Adrenal gland (tissue), 19 donors: ENCODE measurements at places on chromosomes 12 and 14. TPM values are rescaled to one million over a fixed set of nuclear protein-coding genes. Genes with fewer than 3 reads are reported as not detected.
A peak's percentile ranks its signal among the peaks of the same experiment; 100 is the strongest.

The PIANP gene
- 0.96 TPM for total RNA-seq

- no peaks in the 10 kb centered on the region for H3K27me3 ChIP-seq
These were observed 27.6 kb downstream of the PMCH start for GRCh38 chr12:102169922-102170621.

The TCL1A gene
- not detected for total RNA-seq

- H3K36me3 ChIP-seq, result no peaks in the 10 kb centered on the region
- H3K4me1 ChIP-seq, result no peaks in the 10 kb centered on the region
- H3K27ac ChIP-seq, result no peak overlapping the region
- DNase-seq, result no peak
These were observed 283.3 kb downstream of the RPL10L start for GRCh38 chr14:46368275-46368674.

DNA sequence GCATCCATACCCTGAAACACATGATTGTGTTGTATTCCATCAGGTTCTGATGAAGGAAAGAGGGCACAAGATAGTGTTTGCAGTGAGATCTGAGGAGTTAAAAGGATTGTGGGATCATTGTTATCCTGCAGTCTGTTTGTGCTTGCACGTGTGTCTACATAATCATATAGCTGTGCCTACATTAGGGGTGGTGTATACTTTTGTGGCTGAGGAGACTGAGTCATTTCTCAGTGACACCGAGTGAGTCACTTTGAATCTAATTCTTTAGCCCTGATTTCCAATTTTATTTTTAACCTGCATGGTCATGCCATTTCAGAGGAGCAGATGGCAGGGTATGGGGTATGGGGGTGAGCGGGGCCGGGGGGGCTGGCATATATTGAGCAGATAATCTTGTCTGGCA is 133.2 kb downstream of the ANO4 start:
- no peak overlapping the region for H3K4me3 ChIP-seq
- H3K4me1 ChIP-seq, result no peaks in the 10 kb centered on the region
- no peaks in the 10 kb centered on the region for H3K27me3 ChIP-seq
- DNase-seq, result no peak
- no peak overlapping the region for H3K27ac ChIP-seq

DNA sequence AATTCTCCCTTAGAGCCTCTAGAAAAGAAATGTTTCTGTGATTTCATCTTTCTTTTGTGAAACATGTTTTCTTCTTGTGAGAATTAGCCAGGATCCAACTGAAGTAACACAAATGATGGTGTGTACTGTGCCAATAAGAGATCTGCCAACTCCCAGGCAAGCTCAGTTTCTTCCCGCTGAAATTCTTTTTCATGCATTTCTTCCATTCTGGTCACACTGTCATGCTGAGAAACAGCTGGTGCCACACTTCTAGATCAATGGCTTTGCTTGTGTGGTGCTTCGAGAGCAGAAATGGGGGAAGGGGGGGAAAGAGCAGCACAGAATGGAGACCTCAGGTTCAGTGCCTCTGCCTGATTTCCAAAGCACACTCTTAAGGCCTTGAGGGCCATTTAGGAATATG is 41.4 kb upstream of the FGF6 start:
- H3K27ac ChIP-seq, result no peak overlapping the region
- DNase-seq, result no peak
- H3K4me1 ChIP-seq, result no peaks in the 10 kb centered on the region
- no peaks in the 10 kb centered on the region for H3K27me3 ChIP-seq
- no peak overlapping the region for H3K4me3 ChIP-seq
- H3K36me3 ChIP-seq, result no peaks in the 10 kb centered on the region

The INHBE gene
- not detected for total RNA-seq

DNA sequence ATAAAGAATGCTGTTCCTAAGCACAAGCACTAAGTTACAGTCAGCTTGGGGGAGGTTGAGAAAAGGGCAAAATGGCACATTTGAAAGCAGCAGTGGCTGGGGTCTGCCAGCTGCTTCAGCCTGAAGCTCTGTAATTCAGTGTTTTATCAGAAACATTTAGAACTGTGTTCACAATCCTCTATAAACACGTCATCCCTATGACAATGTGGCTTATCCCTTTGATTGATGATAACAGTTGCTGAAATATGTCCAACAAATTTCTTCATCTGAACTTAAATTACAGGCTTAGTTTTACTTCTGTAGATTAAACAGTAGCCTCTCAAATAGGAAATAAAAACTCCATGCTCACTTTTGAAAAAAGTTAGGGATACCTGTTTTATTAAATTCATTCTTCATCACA is 108.8 kb downstream of the VEZT start:
- H3K27me3 ChIP-seq, result no peaks in the 10 kb centered on the region
- H3K4me1 ChIP-seq, result no peaks in the 10 kb centered on the region
- DNase-seq, result no peak
- no peaks in the 10 kb centered on the region for H3K36me3 ChIP-seq
- H3K27ac ChIP-seq, result peak overlapping the region; percentile 26

GRCh38 chr12:117300174-117300573 is 61.3 kb downstream of the NOS1 start:
- H3K4me1 ChIP-seq, result no peaks in the 10 kb centered on the region
- H3K27me3 ChIP-seq, result no peaks in the 10 kb centered on the region
- H3K4me3 ChIP-seq, result no peak overlapping the region

DNA sequence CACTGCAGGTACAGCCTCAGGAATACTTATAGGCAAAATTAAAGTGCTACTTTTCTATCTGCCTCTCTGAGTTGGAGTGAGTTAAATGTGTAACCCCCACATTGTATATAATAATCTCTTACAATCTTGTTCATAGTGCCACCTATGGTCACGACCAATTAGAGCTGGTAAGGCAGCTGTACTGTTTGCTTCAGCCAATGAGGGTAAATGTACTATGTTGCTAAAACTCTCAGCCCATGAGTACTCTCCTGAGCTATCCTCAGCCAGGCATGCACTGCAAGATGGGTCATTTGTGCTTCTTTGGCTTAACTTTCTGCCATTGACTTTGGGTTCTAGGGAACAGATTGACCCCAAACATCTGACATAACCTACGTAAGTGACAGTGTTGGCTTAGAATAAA is 15.0 kb upstream of the MDM2 start:
- no peak overlapping the region for H3K4me3 ChIP-seq
- peaks cover 10% of the 10 kb centered on the region for H3K4me1 ChIP-seq
- DNase-seq, result no peak
- H3K36me3 ChIP-seq, result no peaks in the 10 kb centered on the region
- no peaks in the 10 kb centered on the region for H3K27me3 ChIP-seq
- no peak overlapping the region for H3K27ac ChIP-seq

GRCh38 chr12:107094183-107094448 is 767 bp upstream of the CRY1 start:
- H3K4me1 ChIP-seq, result peaks cover 20% of the 10 kb centered on the region
- no peak for DNase-seq
- H3K4me3 ChIP-seq, result peak overlapping the region; percentile 71
- no peaks in the 10 kb centered on the region for H3K27me3 ChIP-seq

The GRIP1 gene
- 2.3 TPM for total RNA-seq

- H3K27me3 ChIP-seq, result no peaks in the 10 kb centered on the region
- H3K4me1 ChIP-seq, result peaks cover 29% of the 10 kb centered on the region
- no peak overlapping the region for H3K4me3 ChIP-seq
- H3K27ac ChIP-seq, result no peak overlapping the region
- DNase-seq, result peak; percentile 52
These were observed 2.2 kb upstream of the EML1 start for GRCh38 chr14:99790978-99791376.

- no peak overlapping the region for H3K27ac ChIP-seq
- no peaks in the 10 kb centered on the region for H3K36me3 ChIP-seq
- no peaks in the 10 kb centered on the region for H3K4me1 ChIP-seq
- no peaks in the 10 kb centered on the region for H3K27me3 ChIP-seq
- no peak overlapping the region for H3K4me3 ChIP-seq
These were observed 76.2 kb downstream of the PRKD1 start for GRCh38 chr14:29851397-29851796.

DNA sequence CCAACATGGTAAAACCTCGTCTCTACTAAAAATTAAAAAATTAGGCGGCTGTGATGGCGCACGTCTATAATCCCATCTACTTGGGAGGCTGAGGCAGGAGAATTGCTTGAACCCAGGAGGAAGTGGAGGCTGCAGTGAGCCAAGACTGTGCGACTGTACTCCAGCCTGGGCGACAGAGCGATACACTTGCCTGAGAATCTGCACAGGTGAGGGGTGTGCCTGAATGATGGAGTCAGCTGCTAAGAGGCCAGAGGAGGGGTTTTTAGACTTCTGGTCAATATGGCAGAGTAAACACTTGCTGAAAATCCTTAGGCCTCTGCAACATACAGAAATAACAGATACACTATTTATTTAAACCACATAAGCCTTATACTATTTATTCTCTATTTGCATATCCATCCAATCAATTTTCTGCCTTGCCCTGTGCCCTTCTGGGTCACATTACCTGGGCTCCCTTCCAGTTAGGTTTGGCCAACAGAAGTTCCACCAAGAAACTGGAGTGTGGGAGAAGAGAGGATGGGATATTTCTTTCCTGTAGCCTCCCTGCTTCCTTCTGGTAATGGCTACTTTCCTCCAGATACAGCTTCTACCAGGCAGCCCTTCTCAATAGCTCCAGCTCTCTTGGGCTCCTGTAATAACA is 117.6 kb downstream of the EFCAB11 start:
- H3K27ac ChIP-seq, result no peak overlapping the region
- DNase-seq, result no peak
- H3K36me3 ChIP-seq, result no peaks in the 10 kb centered on the region
- no peaks in the 10 kb centered on the region for H3K4me1 ChIP-seq
- no peak overlapping the region for H3K4me3 ChIP-seq
- no peaks in the 10 kb centered on the region for H3K27me3 ChIP-seq

DNA sequence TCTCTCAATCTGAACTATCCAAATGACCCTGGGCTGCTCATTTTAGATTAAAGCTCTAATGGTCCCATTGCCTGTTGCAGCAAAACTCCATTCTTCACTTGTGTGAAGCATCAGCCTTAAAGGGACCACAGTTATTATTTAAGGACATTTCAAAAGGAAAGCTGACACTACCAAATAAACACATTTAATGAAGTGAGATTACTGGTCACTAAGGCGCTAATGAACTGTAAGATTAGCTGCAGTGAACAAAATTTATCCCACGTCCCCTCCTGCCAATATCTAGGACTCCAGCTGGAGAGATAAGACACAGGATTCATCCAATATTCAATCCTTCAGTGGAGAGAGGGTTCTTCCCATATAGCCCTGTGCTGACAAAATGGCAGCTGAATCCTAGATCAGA is 1029.2 kb upstream of the SEL1L start:
- no peaks in the 10 kb centered on the region for H3K27me3 ChIP-seq
- H3K4me3 ChIP-seq, result no peak overlapping the region
- peaks cover 5% of the 10 kb centered on the region for H3K4me1 ChIP-seq
- no peak for DNase-seq
- H3K36me3 ChIP-seq, result no peaks in the 10 kb centered on the region

GRCh38 chr12:128551266-128551665 is 272.5 kb downstream of the SLC15A4 start:
- no peak for DNase-seq
- H3K27ac ChIP-seq, result no peak overlapping the region
- H3K4me1 ChIP-seq, result no peaks in the 10 kb centered on the region
- no peaks in the 10 kb centered on the region for H3K36me3 ChIP-seq
- H3K4me3 ChIP-seq, result no peak overlapping the region

DNA sequence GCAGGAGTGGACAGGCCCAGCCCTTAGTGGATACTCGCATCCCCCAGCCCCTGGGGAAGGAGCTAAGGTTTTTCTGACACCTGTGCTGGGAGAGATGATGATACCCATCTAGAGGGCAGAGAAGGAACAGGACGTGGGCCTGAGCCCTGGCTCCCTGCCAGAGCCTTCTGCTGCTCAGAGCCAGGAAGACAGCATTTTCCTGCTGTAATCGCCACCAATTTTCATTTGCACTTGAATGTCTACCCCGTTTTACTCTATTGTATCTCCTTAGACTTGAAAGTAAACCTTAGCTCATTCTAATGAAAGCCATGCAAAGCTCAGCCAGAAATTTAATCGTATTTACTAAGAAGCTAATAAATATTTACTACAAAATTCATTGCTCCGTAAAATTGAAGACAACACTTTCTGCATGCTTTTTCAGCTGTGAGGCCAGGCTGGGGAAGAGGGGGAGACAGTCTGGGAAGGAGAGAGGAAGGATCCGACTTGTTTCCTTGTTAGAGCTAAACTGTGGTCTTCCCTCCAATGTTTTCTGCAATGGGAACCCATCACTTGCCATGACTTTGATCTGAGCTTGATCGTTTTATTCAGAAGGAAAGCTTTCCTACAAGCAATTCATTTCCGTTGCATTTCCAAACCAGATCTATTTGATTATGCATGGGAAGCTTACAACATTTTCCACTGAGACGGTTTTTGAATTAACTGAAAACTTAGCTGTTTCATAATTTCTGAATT is 17.6 kb upstream of the TRAF3 start:
- no peak for DNase-seq
- H3K4me3 ChIP-seq, result no peak overlapping the region
- H3K27ac ChIP-seq, result no peak overlapping the region
- no peaks in the 10 kb centered on the region for H3K4me1 ChIP-seq
- no peaks in the 10 kb centered on the region for H3K27me3 ChIP-seq
- H3K36me3 ChIP-seq, result no peaks in the 10 kb centered on the region

- peaks cover 9% of the 10 kb centered on the region for H3K4me1 ChIP-seq
- no peak overlapping the region for H3K27ac ChIP-seq
These were observed 35.2 kb upstream of the MEG3 start for GRCh38 chr14:100790502-100791347.

DNA sequence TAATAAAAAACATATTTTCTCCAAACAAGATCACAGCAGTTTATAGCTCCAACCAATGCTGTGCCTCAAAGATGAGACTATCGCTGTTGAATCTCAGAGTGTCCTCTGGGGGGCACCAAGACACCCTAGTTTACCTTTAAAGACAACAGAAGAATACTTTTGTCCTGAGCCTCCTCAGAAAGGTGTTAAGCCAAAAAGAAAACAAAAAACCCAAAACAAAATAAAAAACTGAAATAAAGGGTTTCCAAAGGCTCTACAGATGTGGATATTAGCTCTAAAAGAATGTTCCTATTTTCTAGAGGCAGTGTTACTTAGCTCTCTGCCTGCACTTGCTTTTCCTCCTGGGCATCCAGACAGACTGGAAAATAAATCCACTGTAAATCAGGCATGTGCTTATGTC is 86.9 kb upstream of the TTC7B start:
- peak; percentile 56 for DNase-seq
- no peaks in the 10 kb centered on the region for H3K4me1 ChIP-seq
- no peaks in the 10 kb centered on the region for H3K36me3 ChIP-seq

DNA sequence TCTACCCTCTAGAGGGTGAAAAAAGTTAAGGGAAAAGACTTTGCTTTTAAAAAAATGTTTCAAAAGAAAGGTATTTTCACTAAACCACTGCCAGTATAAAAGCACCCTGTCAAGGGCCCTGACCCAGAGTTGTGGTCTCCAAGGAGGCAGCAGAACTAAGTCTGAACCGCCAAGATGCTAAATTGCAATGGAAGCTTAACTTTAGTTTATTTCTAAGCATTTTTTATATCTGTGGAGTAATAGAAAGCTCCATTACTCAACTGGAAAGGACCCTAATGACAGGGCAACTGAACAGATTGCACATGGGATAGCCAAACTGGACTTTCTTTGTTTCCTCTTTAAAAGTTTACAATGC is 379.8 kb downstream of the NAV3 start:
- no peaks in the 10 kb centered on the region for H3K27me3 ChIP-seq
- no peaks in the 10 kb centered on the region for H3K4me1 ChIP-seq
- H3K36me3 ChIP-seq, result peaks cover 3% of the 10 kb centered on the region
- H3K27ac ChIP-seq, result no peak overlapping the region

- no peaks in the 10 kb centered on the region for H3K4me1 ChIP-seq
- no peaks in the 10 kb centered on the region for H3K27me3 ChIP-seq
- no peaks in the 10 kb centered on the region for H3K36me3 ChIP-seq
These were observed 30.4 kb downstream of the DLGAP5 start for GRCh38 chr14:55160989-55161388.
